ENCODE measurements at places on chromosomes 7 and 10.

- no peak for DNase-seq
These were observed 675 bp downstream of the ABRAXAS2 start for GRCh38 chr10:124802313-124802675.

- DNase-seq, result no peak
These were observed 88.7 kb downstream of the TMEM168 start for GRCh38 chr7:112701456-112701855.

DNA sequence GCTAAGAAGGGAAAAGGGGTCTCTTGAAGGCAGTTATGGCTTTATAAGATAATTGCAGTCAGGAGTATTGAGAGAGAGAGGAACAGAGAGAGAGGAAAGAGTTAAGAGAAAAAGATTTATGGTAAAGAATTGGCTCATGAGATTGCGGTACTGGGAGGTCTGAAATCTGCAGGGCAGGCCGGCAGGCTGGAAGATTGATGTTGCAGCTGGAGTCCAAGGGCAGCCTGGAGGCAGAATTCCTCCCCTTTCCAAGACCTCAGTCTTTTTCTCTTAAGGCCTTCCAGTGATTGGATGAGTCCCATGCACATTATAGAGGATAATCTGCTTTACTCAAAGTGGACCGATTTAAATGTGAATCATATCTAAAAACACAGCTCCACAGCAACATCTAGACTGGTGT is 68.4 kb downstream of the HACD1 start:
- no peak for DNase-seq

DNA sequence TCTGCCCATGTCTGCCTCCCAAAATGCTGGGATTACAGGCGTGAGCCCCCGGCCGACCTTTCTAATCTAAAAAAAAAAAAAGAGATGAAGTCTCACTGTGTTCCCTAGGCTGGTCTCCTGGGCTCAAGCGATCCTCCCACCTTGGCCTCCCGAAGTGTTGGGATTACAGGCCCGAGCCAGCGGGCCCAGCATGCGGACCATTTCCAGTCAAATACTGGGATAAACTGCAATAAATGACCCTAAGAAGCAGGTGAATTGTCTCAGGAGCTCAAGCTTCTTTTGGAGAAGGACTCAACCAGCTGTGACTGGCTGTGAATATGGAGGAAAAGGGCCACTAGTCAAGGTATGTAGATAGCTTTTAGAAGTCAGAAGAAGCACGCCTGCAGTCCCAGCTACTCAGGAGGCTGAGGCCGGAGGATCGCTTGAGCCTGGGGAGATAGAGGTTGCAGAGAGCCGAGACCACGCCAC is 550 bp upstream of the CREM start:
- no peak for DNase-seq

- DNase-seq, result no peak
These were observed 8.0 kb upstream of the ACTR3B start for GRCh38 chr7:152751449-152752141.

- DNase-seq, result no peak
These were observed 87.8 kb upstream of the PPP2R2D start for GRCh38 chr10:131812736-131813604.

- no peak for DNase-seq
These were observed 49.2 kb upstream of the R3HCC1L start for GRCh38 chr10:98085238-98085637.

DNA sequence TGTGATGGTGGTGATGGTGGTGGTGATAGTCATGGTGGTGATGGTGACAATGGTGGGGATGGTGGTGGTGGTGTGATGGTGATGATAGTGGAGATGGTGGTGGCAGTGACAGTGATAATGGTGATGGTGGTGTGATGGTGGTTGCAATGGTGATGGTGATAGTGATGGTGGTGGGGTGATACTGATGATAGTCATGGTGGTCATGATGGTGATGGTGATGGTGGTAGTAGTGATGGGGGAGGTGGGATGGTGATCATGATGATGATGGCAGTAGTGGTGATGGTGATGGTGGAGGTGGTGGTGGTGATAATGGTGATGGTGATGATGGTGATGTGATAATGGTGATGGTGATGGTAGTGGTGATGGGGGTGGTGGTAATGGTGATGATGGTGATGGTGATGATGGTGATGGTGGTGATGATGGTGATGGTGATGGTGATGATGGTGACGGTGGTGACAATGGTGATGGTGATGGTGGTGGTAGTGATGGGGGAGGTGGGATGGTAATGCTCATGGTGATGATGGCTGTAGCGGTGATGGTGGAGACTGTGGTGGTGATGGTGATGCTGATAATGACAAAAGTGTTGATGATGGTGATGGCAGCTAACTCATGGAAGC is 4.7 kb upstream of the PWWP2B start:
- DNase-seq, result no peak

DNA sequence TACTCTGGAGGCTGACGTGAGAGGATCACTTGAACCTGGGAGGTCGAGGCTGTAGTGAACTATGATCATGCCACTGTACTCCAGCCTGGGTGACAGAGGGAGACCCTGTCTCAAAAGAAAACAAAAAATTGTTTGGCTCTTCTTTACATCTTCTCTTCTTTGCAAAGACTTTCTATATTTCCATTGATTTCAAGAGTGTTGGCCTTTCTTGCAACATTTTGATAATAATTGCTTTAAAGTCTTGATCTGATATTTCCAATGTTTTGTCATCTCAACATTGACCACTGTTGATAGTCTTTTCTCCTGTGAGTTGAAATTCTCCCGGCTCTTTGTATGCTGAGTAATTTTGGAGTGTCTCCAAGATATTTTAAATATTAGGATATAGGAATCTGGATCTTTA is 17.8 kb upstream of the CLDN4 start:
- DNase-seq, result no peak

GRCh38 chr10:101467286-101467770 is 113.4 kb downstream of the BTRC start:
- peak; percentile 46 for DNase-seq

DNA sequence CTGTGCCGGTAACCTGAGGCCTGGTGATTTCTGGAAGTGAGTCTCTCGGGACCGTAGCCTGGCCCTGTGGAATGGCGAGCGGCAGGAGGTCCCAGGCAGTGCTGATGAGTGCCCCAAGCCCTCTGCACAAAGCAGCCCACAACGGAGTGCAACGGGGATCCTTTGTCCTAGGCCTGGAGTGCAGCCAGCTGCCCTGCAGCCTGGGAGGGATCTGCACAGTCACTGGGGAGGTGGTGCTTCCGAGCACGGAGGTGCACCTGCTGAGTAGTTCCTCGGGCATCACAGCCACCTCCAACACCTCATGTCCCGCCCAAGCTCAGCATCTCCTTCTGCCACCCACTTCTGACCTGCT is 162.8 kb upstream of the ZMIZ1 start:
- DNase-seq, result no peak

- no peak for DNase-seq
These were observed 34.5 kb upstream of the FRMD4A start for GRCh38 chr10:14365266-14365665.

DNA sequence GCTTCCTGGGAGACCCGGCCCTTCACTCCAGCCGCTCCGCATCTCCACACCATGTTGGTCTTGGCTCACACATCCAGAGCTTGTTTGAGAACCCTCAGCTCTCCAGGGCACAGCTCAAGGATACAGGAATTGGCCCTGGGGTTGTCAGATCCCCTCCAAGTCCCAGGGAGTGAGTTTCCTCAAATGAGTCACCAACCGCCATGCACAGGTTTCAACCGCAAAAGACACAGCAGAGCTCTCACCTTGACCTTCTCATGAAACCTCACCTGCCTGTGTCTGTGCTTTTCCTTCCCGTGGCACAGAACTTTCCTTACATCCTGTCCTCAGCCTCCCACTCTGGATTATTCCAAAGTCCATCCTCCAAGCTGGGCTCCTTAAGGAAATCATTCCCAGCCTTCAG is 20.6 kb downstream of the AZGP1 start:
- no peak for DNase-seq

DNA sequence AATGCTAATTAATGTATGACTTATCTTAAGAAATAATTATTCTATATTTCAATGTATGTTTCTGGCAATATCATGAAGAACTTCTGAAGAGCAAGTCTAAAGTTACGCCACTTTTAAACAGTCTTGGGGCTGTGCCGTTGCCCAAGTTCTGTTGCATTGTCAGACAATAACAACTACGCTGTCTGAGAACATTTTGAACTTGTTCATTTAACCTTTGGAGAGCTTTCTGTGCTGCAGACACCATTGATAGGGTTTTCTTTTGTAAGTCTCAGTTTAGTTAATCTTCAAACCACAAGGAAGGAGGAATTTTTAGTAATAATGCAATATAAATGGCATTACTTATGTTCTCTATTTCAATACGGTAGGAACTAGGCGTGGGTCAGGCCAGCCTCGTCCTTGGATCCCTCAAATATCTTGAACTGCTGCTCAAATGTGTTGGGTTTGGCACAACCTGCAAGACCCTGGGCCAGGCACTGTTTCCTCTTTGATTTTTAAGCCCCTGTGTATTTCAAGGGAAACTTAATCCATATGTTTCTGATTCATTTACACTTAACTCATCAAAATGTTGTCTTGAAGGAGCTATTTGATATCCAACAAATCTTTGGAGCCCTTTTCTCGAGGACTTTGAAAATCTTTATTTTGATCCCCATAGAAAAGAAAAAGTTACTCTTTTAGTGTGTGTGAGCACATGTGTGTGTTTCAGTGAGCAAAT is 215.5 kb downstream of the INHBA start:
- no peak for DNase-seq

GRCh38 chr10:31975157-31975765 is 46.6 kb upstream of the ARHGAP12 start:
- DNase-seq, result no peak

DNA sequence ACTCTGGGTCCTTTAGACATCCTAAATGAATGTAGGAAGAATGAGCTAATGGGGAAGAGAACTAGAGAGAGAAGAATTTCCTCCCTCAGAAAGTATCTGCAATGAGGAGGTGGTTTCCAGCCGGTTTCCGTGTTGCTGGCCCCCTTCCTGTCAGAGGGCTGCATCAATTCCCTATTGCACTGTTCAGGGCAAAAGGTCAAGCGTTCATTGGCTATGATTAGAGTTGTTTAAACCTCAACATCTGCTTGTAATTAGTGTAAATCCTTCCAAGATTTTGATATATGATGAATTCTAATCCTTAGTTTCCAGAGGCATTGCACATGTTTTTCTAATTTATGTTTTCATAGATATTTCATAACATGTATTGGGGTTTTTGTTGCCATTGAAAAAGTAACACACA is 107.3 kb upstream of the SGCE start:
- no peak for DNase-seq

- DNase-seq, result peak; percentile 58
These were observed 41.4 kb downstream of the COL1A2 start for GRCh38 chr7:94436018-94436604.

GRCh38 chr10:84845628-84846261 is 517.4 kb downstream of the CCSER2 start:
- DNase-seq, result no peak

GRCh38 chr7:92647652-92648051 is 57.5 kb upstream of the FAM133B start:
- no peak for DNase-seq

GRCh38 chr10:124594240-124594639 is 132.6 kb downstream of the LHPP start:
- DNase-seq, result no peak

- DNase-seq, result no peak
These were observed 27.8 kb downstream of the GSDME start for GRCh38 chr7:24729365-24730017.

GRCh38 chr10:79242620-79243152 is 104.6 kb upstream of the PPIF start:
- peak; percentile 68 for DNase-seq

- no peak for DNase-seq
These were observed 66.7 kb downstream of the ARL4A start for GRCh38 chr7:12754179-12754578.

- DNase-seq, result no peak
These were observed 42.1 kb downstream of the FAM53B start for GRCh38 chr10:124701881-124702656.

DNA sequence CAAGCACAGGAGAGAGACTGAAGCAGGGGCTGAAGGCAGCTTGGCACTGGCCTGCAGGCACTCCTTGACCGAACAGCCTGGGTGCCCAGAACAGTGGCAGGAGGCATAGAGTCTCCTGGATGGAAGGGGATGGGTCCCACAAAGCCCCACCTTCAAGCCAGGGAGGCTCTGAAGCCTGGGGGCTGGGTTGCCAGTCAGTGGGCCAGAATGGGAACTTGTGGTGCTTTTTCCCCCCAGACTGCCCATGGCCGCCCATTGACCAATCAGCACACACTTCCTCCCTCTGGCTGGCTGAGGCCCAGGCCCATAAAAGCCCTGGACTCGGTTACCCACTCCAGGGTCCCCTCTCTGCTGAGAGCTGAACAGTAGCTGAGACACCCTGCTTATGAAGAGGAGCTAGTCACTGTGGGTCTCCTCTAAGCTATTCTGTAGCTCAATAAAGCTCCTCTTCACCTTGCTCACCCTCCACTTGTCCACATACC is 109.6 kb downstream of the ELAPOR2 start:
- DNase-seq, result no peak

DNA sequence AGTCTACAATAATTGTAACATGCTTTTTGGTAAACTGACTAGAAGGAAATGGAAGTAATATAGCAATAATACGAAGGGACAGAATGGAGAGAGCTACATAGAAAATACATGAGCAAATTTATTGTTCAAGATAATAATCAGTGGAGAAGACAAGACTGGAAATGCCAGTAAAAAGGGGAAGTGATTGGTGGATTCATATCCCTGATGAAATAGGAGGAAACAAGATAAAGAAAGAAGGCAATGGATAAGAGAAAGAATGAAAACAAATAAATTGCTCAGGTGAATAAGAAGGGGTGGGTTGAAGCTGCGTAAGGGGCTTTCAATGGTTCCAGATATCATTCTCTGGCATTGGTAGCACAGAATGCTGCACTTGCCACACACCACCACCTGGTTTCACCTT is 135.9 kb downstream of the LRRN3 start:
- no peak for DNase-seq

DNA sequence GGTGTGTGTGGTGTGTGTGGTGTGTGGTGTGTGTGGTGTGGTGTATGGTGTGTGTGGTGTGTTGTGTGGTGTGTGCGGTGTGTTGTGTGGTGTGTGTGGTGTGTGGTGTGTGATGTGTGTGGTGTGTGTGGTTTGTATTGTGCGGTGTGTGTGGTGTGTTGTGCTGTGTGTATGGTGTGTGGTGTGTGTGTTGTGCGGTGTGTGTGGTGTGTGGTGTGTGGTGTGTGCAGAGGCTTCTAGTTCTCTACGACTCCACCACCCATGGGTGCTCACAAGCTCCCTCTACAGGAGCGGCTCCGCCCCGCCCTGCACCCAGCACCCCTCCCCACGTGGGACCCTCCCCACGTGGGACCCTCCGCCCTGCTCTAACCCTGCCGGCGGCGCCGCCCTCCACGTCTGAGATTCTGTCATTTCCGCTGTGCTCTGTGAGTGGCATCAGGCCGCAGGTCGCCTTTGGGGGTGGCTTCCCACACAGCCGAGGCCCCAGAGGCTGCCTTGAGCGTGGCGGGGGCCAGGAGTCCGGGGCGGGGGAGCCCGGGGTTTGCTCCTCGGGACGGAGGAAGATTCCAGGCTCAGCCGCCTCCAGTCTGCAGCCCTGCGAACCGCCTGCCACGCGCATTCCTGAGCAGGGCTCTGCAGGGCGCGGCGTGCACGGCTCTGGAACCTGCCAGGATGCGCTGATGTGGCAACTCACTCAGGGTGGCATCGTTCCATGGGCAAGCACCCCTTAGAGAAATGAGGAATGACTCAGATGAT is 37.0 kb upstream of the DNAJB6 start:
- DNase-seq, result no peak

Measured in memory B cell (primary cell).